ENCODE measurements at places on chromosomes 12 and 14.

DNA sequence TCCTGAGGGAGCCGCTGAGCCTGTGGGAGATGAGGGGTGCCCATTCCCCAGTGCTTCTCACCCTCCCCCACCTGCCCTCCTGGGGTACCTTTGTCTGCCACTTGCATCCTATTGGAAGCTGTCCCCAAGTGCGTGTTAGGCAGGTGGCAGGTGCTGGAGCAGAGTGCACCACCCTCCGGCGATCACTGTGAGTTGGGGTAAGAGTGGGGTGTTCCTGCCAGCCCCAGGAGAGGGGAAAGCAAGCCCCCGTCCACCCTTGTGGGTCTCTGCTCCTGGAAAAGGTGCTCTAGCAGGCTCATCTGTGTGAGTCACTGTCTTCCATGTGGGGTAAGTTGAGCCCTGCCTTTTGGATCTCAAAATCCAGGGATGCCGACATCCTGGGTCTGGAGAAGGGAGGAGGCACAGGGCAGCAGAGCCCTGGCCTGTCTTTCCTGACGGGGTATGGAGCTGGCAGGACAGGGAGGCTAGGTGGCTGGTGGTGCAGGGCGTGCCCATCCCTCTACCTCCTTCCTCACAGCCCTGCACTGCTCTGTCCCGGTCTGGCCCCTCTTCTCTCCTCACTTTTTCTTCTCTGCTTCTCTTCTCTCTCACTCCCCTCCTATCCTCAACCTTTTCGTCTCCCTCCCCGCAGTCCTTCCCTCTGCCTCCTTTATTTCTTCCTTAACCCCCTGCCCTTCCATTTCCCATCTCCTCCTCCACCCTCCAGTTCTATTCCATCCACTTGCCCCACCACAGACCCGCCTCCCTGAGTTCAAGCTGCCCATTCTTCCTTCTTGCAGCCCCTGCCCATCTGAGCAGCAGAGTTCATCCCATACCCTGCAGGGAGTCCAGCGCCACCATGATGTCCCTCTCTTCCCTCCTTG is 20.1 kb upstream of the KRT7 start:
- DNase-seq, result no peak

DNA sequence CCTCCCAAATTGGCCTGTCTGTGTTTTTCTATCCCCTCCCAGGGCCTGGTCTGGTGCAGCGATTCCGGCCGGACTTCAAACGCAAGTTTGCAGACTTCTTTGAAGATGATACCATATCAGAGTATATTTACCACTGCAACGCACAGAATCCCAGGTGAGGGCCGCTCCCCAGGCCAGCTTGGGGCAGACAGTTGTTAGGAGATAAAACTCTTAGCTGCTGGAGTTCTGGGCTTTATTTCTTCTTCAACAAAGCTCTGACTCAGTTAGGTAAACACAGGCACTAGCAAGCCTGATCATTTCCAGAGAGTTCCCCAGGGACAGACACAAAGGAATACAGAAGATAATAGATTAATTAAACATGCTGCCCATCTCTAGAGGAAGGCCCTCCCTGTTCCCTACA is 8.3 kb downstream of the ABHD4 start:
- no peak for DNase-seq

- no peak for DNase-seq
These were observed 54.6 kb upstream of the ATF7IP start for GRCh38 chr12:14310866-14311265.

DNA sequence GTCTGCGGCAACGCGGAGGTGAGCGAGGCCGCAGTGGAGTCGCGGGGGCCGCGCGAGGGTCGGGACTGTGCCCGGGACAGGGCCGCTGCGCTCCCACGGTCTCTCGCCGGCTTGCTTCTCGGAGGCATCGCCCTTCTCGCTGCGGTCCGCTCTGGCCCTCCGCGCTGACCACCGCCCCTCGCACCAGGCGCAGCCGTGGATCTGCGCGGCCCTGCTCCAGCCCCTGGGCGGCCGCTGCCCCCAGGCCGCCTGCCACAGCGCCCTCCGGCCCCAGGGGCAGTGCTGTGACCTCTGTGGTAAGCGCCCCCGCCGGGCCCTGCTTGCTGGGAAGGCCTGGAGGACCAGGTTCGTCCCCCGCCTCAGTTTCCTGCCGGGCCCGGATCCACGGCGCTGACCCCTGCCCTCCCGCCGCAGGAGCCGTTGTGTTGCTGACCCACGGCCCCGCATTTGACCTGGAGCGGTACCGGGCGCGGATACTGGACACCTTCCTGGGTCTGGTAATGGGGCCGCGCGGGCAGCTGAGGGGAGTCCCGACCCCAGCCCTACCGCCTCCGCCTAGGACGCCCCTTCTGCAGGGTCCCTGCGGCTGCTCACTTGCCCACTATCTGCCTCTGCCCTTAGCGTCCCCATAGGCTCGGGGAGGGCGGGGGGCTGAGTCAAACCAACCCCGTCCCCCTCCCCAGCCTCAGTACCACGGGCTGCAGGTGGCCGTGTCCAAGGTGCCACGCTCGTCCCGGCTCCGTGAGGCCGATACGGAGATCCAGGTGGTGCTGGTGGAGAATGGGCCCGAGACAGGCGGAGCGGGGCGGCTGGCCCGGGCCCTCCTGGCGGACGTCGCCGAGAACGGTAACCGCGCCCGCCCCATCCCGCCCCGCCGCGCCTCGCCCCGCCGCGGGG is 7.0 kb downstream of the AMN start:
- no peak for DNase-seq

DNA sequence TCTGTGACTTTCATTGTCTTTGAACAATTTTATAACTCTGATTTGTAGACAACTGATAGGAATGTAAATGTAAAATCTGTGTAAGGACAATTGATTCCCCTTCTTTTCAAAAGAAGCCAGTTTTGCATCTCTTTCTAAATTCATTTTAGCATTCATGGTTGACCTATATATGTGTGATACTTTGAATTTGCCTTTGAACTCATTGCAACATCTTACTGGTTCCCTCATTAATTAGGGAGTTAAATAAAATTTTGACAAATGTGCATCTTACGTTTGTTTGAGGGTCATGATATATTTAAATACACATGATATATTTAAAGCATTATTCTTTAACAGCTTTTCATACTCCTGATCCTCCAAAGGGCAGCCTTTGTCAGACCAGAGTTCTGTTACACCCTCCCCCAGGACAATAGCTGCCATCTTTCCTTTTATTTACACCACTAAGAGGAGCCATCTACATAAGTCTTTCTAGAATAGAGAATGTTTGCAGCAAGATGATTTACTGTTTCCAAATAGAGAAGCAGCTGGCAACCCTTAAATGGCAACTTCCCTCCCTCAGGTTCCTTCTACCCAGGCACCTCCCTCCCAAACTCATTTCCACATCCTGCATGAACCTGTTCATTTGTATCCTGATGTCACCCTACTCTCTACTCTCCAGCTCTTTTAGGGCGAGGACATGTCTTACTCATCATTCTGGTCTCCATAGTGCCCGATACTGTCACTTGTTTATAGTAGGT is 40.2 kb upstream of the APPL2 start:
- DNase-seq, result no peak

DNA sequence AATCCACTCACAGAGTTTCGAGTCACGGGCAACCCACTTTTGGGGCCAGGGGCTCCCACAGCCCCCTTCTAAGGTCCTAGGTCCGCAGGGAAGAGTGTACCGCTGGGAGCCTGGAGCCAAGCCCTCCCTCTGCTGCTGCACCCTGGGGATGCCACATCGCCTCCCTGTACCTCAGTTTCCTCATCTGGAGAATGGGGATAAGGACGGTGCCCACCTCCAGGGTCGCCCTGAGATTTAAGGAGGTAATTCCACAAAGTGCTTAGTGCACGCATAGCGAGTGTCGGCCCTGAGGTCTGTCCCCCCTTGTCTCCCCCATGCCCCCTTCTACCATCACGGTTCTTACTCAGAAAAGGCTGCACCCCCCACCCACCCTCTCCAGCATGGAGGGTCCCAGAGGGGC is 35.5 kb downstream of the NCOR2 start:
- no peak for DNase-seq

GRCh38 chr12:110058875-110059615 is 10.7 kb upstream of the C12orf76 start:
- no peak for DNase-seq

DNA sequence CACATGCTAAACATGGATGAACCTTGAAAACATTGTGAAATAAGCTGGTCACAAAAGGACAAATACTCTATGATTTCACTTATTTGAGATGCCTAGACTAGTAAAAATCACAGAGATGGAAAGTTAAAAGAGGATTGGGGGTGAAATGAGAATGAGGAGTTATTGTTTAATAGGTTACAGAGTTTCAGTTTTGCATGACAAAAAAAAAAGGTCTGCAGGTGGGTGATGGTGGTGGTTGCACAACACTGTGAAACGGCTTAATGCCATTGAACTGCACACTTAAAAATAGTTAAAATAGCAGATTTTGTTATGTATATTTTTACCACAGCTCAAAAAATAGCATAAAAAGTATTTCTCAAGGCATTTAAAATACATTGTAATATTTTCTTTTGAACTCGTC is 151.9 kb upstream of the NRXN3 start:
- no peak for DNase-seq

GRCh38 chr14:50318031-50318626 is 6.0 kb downstream of the DMAC2L start:
- DNase-seq, result no peak

- DNase-seq, result no peak
These were observed 161.1 kb downstream of the BTG1 start for GRCh38 chr12:91984556-91984955.

DNA sequence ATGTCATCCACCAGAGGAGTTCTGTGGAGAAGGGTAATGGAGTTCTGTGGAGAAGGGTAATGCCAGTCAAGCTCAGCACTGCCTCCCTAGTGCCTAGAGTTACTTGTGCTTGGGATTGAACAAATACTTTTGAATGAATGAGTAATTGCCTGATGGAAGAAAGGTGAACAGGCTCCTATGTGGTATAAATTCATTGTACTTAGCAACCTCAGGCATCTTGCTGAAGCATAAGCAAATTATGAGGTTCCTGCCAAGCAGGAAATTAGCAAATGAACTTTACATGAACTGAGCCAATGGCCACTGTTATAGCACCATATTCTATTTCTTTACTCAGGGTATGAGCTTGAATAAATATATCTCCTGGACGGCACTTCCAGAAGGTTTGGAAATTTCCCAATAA is 1047.2 kb downstream of the SLC6A15 start:
- no peak for DNase-seq

GRCh38 chr12:109808876-109809646 is 24.1 kb downstream of the TRPV4 start:
- DNase-seq, result no peak

- DNase-seq, result no peak
These were observed 321.2 kb downstream of the ADGRD1 start for GRCh38 chr12:131274906-131275305.

- no peak for DNase-seq
These were observed 1.2 kb downstream of the GNPNAT1 start for GRCh38 chr14:52790011-52790755.

DNA sequence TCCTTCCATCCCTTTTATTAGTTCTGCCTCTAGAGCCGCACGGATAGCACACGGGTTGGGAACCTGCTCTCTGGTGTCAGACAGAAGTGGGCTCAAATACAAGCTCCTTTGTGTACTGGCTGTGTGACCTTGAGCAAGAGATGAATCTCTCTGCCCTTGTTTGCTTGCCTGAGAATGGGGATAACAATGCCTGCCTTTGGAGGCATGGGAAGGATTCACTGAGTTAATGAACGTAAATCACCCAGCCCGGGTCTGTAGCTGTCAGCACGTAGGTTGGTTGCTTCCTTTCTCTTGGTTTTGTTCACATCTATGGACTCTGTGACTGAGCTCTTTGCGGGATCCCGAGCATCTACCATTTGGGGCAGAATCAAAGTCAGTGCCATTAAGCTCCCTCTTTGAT is 79.3 kb upstream of the NRXN3 start:
- no peak for DNase-seq

GRCh38 chr14:90388982-90389381 is 7.8 kb upstream of the CALM1 start:
- DNase-seq, result no peak

DNA sequence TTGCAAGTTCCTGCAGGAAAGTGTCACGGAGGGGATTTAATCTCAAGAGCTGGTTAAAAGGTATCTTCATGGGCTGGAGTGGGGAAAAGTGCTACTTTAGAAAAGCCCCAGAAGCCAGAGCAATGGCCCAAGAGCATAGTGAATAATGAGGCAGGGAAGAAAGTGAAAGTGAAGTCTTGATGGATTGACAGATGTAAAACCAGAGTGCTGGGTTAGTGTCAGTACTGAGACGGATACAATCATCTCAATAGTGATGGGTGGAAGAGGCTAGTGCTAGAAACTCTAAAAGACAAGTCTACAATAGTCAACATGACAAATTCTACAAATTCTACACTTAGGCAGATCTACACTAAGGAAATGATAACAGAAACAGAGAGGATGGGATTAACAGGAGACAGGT is 68.1 kb downstream of the CIT start:
- no peak for DNase-seq

DNA sequence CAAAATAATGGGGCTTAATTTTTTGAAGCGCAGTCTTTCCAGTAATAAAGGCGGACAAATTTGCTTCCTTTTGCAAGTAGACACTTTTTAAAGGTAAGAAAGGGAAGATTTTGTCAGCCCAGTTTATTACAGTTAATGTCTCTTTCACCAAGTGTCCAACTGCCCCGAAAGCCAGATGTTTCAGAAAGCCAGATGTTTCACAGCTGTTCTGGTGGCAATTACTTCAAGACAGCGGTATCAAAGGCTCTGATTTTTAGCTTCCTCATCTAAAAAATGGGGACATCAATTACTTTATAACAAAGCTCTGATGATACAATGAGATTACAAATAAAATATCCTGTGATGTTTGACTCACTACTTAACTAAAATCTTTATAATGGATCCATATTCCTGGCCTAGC is 1.0 kb downstream of the WBP11 start:
- no peak for DNase-seq

DNA sequence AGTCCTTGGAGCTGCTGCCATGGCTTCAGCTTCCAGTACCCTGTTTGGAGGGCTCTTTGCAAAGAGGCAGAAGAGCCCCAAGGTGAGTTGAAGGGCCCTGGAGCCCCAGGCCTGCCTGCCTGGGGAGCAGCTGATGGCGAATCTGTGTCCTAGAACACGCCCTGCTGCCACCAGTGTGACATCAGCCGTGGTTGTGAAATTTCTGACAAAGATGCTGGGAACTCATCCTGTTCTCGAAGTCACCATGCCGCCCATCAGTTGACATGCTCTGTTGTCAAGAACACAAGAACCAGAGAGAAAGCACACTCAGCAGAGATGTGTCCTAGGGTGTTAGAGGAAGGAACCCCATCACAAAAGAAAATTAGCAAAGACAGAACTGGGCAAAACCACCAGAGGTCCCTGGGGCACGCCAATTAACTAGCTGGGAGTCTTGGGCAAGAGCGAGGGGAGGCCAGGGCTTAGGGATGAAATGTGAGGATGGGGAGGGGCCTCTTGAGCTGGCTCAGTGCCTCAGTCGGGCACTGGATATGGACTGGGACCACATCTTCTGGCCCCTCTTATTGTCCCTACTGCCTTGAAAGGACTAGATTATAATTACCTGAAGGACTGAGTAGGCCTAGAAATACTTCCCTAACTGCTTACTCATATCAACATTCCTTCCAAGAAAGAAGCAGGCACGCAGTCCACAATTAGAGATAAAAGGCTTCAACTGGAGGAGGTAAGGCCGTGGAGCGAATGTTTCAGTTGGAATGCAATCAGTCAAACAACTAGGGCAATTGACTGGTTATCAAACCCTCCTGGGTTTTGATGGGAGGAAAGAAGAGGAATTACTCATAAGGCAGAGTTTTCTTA is 163.1 kb downstream of the CACNA1C start:
- DNase-seq, result no peak

GRCh38 chr12:93167841-93168492 is 209.8 kb upstream of the NUDT4 start:
- DNase-seq, result no peak

- DNase-seq, result peak; percentile 10
These were observed 75.2 kb upstream of the RPH3A start for GRCh38 chr12:112716099-112717093.

GRCh38 chr14:68147303-68147702 is 327.7 kb downstream of the RAD51B start:
- no peak for DNase-seq

Data from Jurkat, Clone E6-1 (cell line).